Prostate gland (tissue), 2 donors: ENCODE measurements at places on chromosomes 7 and 10. TPM values are rescaled to one million over a fixed set of nuclear protein-coding genes. Genes with fewer than 3 reads are reported as not detected.

The ANKRD61 gene
- not detected for total RNA-seq

The MPP7 gene
- 16.1 TPM for total RNA-seq

The VPS26A gene
- total RNA-seq, result 28.5 TPM

The CAV2 gene
- total RNA-seq, result 23.2 TPM

The HPSE2 gene
- 2.4 TPM for total RNA-seq

The MYO3A gene
- total RNA-seq, result not detected

The CNTNAP2 gene
- total RNA-seq, result 43.7 TPM

The CPXM2 gene
- total RNA-seq, result 5.4 TPM

The ENTPD1 gene
- total RNA-seq, result 9.3 TPM

The ZPBP gene
- total RNA-seq, result 13.6 TPM

The TAS2R5 gene
- 2.5 TPM for total RNA-seq

The PRTFDC1 gene
- total RNA-seq, result 2.0 TPM

The ZNF117 gene
- 26.8 TPM for total RNA-seq

The PAPSS2 gene
- 5.5 TPM for total RNA-seq

The TMEM72 gene
- 1.6 TPM for total RNA-seq

The C10orf53 gene
- 1.5 TPM for total RNA-seq

The TOMM7 gene
- 124 TPM for total RNA-seq

The HSPB1 gene
- 781 TPM for total RNA-seq

The ADGRA1 gene
- total RNA-seq, result 0.23 TPM

The PTPRZ1 gene
- total RNA-seq, result 1.4 TPM

The IFIT1 gene
- total RNA-seq, result 17.4 TPM

The ZNF425 gene
- 2.8 TPM for total RNA-seq

The PANK1 gene
- 3.1 TPM for total RNA-seq

The WDR86 gene
- 3.6 TPM for total RNA-seq

The SGCE gene
- total RNA-seq, result 34.9 TPM

The KLF14 gene
- total RNA-seq, result 0.57 TPM

The CYP2C18 gene
- total RNA-seq, result not detected

The ST8SIA6 gene
- 5.6 TPM for total RNA-seq

The CALML3 gene
- 8.0 TPM for total RNA-seq

The EFCAB10 gene
- 6.4 TPM for total RNA-seq

The WASL gene
- total RNA-seq, result 37.7 TPM

The TFPI2 gene
- 10.3 TPM for total RNA-seq

The RPEL1 gene
- total RNA-seq, result not detected

The BICC1 gene
- total RNA-seq, result 12.7 TPM

The TMEM140 gene
- total RNA-seq, result 14.6 TPM

The FGFR2 gene
- total RNA-seq, result 49.7 TPM

The SLC39A12 gene
- not detected for total RNA-seq

The FGFBP3 gene
- 2.3 TPM for total RNA-seq

The PAPOLB gene
- 4.7 TPM for total RNA-seq

The DNAJC12 gene
- 6.4 TPM for total RNA-seq

The TIMM23B gene
- 29.9 TPM for total RNA-seq

The PFKFB3 gene
- total RNA-seq, result 52.7 TPM

The SLC13A4 gene
- not detected for total RNA-seq

The DOCK4 gene
- total RNA-seq, result 37.4 TPM

The ATRNL1 gene
- 5.1 TPM for total RNA-seq

The CASP2 gene
- 19.6 TPM for total RNA-seq

The LEP gene
- not detected for total RNA-seq

The NEURL1 gene
- 10.5 TPM for total RNA-seq

The FUOM gene
- 11.4 TPM for total RNA-seq

The CUBN gene
- 9.7 TPM for total RNA-seq

The ECHS1 gene
- 126 TPM for total RNA-seq

The CYP2C19 gene
- total RNA-seq, result not detected

The SPACDR gene
- total RNA-seq, result not detected

The ANXA8L1 gene
- total RNA-seq, result 12.3 TPM

The CADPS2 gene
- total RNA-seq, result 50.4 TPM

The SPDYE1 gene
- 0.17 TPM for total RNA-seq

The AASS gene
- 24.1 TPM for total RNA-seq

The DNAJB9 gene
- total RNA-seq, result 64.0 TPM
